ENCODE measurements at places on chromosomes 13 and 19.
A peak's percentile ranks its signal among the peaks of the same experiment; 100 is the strongest.

DNA sequence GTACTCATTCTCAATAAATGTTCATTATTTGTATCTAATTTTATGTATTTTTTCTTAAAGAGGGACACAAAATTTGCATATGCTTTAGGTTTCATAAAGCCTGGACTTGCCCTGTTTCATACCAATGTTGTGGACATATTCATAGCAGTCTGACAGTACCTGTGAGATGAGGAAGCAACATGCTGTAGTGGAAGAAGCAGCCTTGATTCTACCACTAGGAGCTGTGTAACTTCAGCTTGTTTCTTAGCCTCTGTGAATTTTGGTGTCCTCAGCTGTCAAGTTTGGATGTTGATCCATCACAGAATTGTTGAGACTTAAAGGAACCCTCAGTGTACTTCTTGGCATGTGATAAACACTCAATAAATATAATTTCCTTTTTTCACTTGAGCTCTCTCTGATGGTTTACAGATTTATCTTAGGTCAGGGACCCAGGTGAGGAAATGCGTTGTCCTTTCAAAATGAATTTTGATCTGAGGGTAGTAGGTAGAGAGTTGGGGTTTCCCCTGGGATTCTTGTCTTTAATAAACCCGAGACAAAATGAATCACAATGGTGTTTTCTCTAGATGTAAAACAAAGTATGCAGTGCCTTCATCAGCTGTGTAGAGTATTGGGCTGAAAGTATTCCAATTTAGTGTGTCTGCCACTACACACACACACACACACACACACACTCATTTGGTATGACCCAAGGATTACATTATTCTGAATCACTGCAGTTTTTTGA, 152.1 kb downstream of the KCNRG start:
- DNase-seq, result no peak

- DNase-seq, result no peak
These were observed 35.1 kb downstream of the SIAH3 start for GRCh38 chr13:45816427-45816826.

- no peak for DNase-seq
These were observed 6.1 kb upstream of the ZNF98 start for GRCh38 chr19:22427960-22428913.

GRCh38 chr19:13929956-13930355, 8.3 kb downstream of the PODNL1 start:
- DNase-seq, result no peak

DNA sequence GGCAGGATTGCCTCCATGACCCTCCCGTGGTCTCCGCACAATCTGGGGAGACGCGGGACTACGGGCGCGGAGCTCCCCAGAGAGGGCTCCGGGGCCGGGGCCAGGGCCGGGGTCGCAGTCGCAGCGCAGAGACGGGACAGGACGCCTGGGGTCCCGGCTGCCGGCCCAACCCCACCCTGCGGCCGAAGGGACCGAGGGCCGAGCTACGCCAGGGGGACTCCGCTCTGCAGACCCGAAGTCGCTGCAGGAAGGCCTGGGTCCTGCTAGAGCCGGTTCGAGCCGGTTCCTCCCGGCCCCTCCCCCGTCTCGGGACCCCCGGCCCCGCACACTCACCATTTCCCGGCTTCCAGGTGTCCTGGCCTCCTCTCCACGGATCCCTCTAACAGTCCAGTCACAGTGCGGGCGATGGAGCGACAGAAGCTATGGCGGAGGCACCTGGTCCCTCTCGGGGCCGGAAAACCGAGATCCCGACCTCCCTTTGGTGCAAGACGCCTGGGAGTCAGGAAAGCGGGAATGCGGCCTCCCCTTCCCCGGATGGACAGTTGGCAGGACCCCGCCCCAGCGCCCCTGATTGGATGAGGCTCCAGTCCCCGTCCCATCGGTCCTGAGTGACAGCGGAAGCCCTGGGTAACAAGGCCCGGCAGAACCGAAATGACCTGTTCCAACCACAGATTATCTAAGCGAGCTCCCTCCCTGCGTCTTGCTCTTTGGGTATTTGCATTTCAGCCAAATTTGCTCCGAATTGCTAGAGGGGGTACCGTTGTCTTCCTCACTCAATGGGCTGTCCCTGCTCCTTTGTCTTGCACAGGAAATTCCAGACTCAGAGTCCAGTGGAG, at the start of gene ZNF625:
Gene ZNF625, minus strand, starts transcription at position 512 of the 836 bp plus-strand sequence. Its CDS starts 176 bp downstream, at position 336.
- DNase-seq, result peak; percentile 90

DNA sequence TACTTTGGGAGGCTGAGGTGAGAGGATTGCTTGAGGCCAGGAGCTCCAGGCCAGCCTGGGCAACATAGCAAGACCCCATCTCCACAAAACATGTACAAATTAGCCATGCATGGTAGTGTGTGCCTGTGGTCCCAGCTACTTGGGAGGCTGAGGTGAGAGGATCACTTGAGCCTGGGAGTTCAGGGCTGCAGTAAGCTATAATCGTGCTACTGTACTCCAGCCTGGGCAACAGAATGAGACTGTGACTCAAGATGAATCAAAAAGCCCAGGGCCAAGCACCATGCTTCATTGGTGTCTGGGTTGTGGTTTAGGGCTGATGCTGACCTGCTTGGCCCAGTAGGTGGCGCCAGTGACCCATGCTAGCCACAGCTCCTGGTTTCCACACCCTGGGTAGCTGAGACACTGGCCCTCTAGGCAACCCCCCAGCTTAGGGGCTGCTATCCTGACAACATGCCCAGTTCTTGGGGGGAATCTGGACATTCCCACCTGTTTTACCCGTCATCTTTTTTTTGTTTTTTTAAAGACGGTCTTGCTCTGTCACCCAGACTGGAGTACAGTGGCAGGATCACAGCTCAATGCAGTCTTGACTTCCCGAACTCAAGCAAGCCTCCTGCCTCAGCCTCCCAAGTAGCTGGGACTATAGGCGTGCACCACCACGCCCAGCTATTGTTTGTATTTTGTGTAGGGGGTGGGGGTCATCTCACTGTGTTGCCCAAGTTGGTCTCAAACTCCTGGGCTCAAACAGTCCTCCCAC, 5.5 kb downstream of the CCDC124 start:
- no peak for DNase-seq

DNA sequence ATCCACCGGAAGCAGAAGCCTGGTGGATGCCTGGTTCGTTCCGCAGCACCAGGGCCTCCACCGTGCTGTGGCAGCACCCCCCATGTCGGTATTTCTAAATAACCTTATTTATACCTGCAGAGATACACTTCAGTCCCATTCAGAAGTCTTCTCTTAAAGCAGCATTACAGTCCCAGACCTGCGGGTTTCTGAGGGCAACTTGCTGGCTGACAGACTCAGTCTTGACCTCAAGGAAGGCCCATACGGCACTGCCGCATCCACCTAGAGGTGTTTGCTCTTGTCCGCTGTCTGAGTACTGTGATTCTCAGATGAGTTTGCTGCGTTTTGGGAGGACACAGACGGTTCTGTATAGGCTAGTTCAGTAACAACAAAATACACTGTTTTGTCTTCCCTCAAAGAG, 16.9 kb upstream of the TEX29 start:
- DNase-seq, result no peak

DNA sequence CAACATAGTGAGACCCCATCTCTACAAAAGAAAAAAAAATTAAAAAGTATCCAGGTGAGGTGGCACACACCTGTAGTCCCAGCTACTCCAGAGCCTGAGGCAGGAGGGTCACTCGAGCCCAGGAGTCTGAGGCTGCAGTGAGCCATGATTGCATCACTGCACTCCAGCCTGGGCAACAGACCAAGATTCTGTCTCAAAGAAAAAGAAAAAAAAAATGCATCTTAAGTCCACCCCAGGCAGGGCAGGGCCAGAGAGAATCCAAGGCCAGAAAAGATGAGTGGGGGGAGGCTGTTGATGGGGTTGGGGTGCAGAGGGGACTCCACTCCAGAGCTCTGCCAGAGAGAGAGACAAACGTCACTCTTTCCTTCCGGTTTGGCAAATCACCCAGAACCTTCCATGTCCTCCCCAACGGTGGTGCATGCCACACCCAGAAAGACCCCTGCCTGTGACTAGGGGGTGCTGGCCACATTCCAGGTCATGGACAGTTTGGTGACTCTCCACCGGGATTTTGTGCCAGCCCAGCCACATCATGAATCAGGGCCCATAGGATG, 431 bp downstream of the FUT3 start:
- DNase-seq, result peak; percentile 4
